CD4-positive, alpha-beta T cell treated with Interleukin-1 beta for 1 hour (primary cell): ENCODE measurements at places on chromosomes 6 and 20.

- DNase-seq = peak; percentile 60
These were observed 542.3 kb downstream of the QKI start for GRCh38 chr6:163956571-163957407.

- no peak for DNase-seq
These were observed 181.6 kb downstream of the OTOR start for GRCh38 chr20:16929756-16930155.

- no peak for DNase-seq
These were observed 174.0 kb upstream of the FOXQ1 start for GRCh38 chr6:1137849-1138248.

- DNase-seq = no peak
These were observed 22.4 kb upstream of the CALHM6 start for GRCh38 chr6:116438590-116439448.

GRCh38 chr6:26598267-26598666 is 1.5 kb downstream of the ABT1 start:
- no peak for DNase-seq

DNA sequence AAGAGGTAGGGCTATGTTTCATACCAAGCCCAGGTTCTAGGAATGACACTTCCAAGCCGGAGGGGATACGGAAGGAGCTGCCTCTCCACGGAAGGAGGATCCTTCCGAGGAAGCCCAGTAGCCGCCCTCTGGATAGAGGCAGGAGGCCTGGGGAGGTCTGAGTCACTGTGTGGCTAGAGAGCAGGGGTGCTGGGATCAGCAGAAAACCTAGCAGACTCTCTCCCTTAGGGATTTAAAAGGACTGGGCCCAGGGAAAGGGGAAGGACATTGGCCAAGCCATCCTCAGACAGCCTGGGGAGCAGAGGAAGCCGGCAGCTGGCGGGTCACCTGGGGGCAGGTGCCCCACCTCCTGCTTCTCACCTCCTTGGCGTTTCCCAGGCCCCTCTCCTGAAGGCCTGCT is 36.6 kb upstream of the NFATC2 start:
- DNase-seq = no peak

- DNase-seq = no peak
These were observed 45.4 kb downstream of the SSR1 start for GRCh38 chr6:7267466-7268091.

DNA sequence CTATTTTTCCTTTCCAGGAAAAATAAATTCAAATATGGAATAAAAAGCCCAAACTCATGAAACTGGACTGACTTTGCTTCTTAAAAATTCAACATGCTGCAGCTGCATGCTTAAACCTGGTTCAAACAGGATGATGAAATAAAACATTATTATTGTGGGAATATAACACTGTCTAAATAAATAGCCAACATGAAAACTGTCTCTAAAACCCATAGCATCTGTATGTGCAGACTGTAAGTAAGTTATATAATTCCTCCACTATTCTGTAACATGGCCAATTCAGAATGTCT is 30.4 kb upstream of the AHI1 start:
- DNase-seq = no peak

DNA sequence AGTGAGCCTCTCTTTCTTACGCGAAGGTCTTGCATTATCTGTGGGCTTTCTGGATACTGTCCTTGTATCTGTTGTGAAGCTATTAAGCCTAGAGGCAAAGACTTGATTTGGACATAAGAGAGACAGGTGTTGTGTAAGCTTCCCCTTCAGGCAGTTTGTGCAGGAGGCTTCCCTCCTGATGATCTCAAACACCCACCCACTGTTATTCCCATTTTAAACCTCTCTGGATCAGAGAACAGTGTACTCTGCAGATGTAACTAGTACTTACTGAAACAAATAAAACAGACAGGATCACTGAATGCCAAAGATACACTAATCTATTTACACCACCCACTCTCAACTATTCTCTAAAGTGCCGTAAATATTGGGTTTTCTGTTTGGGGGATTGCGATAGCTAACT is 113.8 kb upstream of the RAB32 start:
- DNase-seq = no peak

DNA sequence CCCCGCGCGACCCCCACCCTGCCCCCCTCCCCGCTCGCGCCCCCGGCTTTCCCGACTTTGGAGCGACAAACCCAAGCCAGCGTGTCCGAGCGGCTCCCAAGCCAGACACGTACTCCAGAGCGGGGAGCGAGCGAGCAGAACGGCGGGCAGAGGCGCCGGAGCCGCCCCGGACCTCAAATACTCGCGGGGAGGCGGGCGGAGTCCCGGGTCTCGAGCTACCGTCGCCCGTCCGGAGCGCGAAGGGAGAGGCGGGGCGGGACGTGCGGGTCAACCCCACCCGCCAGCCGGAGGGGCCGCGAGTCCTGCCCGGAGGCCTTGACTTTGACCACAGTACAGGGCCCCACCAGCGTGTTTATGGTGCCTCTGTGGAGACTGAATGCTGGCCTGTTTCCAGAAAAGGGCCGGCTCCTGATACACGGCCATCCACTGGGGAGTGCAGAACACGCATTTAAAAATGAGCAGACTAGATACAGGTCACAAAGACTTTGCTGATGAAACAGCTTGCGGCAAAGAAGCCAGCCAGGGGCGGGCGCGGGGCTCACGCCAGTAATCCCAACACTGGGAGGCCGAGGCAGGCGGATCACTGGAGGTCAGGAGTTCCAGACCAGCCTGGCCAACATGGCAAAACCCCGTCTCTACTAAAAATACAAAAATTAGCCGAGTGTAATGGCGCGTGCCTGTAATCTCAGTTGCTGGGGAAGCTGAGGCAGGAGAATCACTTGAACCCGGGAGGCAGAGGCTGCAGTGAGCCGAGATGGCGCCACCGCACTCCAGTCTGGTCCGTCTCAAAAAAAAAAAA is at the start of gene SERPINB6:
Gene SERPINB6, minus strand, starts transcription at position 148 of the 799 bp plus-strand sequence. CDS start 12,235 bp downstream, outside the sequence.
- DNase-seq = peak; percentile 54

DNA sequence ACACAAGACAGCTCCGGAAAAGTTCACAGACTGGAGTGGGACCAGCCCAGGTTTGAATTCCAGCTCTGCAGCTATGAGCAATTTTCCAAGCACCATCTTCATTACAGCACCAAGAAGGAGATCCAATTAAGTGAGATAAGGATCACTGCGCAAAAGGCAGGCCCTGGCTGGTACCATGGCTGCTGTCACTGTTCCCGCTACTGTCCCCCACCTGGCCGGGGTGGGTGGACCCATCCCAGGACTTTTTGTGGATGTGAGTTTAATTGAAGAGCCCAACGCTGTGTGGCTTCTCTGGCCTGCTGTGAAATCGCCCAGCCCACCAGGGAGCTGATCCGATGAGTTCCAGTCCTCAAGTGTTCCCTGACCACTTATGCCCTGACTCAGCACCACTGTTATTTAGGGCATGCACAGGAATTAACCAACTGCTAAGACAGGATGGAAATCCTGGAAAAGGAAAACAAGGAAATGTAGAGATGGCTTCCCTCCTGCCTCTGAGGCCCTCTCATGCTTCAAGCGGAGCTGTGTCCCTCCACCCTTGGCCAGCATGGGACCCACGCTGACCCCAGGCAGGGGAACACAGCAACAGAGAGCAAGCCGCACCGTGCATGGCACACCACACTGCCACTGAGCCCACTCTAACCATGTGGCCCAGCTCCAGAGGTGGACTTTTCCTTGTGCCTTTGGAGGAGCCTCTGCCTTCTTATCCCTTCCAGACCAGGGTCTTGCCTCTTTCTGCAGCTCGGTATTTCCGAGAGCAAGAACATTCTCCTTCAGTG is 150.0 kb upstream of the CST7 start:
- no peak for DNase-seq

- DNase-seq = no peak
These were observed 135.7 kb downstream of the ALDH8A1 start for GRCh38 chr6:134814076-134814695.

- no peak for DNase-seq
These were observed 5.3 kb downstream of the IDH3B start for GRCh38 chr20:2658414-2659354.

DNA sequence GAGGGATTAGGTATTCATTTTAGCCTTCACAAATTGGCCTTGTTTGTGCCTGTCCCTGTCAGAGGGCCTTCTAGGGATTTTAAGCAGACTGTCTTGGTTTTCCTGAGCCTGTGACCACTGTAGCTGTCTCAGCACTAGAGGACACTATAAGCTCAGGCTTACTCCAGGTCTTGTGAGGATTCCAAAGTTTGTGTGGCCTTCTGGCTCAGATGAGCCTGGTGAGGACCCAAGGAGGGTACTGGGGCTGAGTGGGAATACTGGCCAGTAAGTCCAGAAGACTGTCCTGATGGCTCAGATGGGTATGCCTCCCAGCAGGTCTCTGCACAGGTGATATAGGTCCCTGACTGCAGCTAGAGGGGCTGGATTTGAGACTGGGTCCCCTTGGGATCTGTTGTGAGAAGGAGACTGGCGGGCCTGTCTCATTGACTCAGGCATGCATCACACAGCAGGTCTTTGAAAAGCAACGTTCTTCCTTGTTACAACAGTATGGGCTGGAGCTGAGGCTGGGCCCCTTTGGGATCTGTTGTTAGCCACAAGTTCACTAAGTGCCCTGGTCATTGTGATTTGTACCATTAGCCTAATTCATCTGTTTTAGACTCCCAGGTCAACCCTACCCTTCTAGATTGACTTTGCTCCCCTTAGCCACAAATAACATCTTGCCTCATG is 26.3 kb upstream of the TFB1M start:
- no peak for DNase-seq

GRCh38 chr6:166726201-166726600 is 99.2 kb upstream of the RPS6KA2 start:
- DNase-seq = no peak

DNA sequence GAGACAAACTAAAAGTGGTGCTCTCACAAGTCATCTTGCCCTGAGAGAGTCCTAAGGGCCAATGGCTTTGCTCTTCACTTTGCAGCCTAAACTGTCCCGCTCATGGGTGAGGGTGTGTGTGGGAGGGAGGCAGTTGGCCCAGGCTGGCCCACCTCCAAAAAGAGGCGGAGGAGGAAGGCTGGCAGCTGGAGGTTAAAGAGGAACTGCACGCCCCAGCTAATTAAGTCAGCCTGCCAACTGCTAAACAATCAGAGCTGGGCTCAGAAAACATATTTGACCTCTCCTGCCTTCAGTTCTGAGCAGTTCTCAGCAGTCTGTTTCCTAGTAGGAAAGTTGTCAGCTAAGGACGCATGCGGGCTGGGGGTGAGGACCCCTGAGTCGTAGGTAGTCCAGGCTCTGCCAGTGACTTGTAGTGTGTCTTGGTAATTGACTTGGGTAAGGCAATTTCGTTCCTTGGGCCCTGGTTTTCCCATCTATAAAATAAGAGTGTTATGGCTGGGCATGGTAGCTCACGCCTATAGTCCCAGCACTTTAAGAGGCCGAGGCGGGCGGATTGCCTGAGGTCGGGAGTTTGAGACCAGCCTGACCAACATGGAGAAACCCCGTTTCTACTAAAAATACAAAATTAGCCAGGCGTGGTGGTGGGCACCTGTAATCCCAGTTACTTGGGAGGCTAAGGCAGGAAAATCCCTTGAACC is 17.0 kb downstream of the GSS start:
- peak; percentile 15 for DNase-seq

DNA sequence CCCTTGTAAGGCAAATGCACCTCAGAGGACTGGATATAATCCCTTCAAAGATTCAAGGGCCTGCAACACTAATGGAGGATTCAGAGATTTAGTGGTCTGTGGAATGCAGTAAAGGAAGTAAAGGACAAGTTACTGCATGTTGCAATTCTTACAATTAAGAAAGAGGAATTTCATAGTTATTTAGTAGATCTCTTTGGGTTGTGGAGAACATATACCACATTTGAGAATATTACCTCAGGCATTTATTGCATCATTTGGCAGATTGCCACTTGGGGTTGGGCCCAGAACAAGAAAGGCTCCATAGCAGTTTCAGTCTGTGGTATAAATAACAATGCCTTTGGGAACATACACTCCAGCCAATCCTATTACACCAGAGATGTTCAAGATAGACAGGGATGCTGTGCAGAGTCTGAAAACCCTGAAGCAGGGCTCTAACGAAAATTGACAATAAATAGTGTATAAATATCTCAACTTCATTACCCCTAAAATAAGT is 20.9 kb upstream of the EPM2A start:
- DNase-seq = peak; percentile 2

DNA sequence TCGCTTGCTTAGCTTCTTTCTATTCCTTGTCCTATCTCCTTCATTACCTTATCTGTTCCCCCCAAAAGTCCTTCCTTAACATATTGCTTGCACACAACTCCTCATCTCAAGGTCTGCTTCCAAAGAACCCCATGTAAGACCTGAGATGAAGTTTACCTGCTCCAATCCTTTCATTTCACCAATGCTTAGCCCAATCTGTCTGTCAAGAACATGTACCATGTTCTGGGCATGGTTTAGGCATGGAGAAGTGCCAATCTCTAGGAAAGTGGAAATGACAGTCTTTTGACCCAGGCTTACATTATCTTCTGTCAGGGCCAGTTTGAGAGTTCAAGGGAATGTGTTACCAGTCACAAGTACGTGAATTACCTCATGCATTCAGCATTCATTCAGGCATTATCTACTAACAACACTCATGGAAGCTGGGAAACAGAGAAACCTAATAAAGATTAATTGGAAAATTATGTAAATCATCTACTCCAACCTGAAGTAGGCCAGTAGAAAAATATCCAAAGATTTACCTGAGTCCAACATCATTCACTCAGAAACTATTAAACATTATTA is 15.8 kb upstream of the TASP1 start:
- no peak for DNase-seq

DNA sequence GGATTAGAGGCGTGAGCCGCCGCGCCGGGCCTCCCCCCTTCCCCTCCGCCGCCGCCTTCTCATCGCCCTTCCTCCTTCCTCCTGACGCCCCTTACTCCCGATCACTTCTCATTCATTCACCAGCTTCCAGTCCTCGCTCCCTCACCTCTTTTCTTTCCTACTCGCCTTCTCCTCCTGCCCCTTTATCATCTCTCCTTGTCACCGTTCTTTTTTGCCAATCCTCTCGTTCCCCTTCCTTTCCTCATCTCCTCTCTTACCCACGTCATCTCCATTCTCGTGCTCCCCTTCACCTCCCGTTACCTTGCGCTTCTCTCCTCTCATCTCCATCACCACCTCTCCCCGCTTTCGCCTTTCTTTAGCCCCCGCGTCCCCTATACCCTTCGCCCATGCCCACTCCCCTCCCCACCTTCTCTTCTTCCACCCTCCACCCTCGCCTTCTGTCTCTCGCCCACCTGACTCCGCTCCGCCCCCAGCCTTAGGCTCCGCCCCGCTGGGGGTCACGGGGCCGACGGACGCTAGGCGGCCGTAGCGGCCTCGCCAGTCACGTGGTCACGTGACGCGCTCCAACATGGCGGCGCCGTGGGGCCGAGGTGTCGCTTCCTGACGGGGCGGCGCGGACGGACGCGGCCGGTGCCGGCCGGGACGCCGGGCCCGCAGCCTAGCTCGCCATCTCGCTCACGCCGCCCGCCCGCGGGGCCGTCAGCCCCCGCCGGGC is at the start of gene ARFGEF2:
Gene ARFGEF2, plus strand, starts transcription at position 544 of the 715 bp plus-strand sequence. CDS start 179 bp downstream, outside the sequence.
- DNase-seq = peak; percentile 93

- no peak for DNase-seq
These were observed 34.6 kb upstream of the SCRT2 start for GRCh38 chr20:709991-710779.

DNA sequence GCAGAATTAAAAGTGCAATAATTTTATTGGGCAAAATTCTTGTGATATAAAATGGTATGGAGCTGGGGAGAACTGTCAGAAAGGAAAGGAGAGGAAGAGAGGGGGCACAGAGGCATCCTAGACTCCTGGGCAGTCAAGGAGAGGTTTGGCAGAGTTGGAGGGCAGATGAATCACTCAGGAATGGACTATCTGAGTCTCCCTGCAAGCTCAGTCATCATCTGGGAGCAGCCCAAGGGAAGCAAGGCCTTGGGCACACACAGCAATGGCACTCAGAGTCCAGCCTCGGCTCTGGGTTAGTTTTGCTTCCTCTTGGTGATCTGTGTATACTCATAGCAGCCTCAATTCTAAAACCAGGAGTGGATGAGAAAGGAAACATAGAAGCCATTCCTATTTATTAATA is 67.2 kb downstream of the SLC22A1 start:
- no peak for DNase-seq
